ENCODE measurements at places on chromosomes 2 and 18.

DNA sequence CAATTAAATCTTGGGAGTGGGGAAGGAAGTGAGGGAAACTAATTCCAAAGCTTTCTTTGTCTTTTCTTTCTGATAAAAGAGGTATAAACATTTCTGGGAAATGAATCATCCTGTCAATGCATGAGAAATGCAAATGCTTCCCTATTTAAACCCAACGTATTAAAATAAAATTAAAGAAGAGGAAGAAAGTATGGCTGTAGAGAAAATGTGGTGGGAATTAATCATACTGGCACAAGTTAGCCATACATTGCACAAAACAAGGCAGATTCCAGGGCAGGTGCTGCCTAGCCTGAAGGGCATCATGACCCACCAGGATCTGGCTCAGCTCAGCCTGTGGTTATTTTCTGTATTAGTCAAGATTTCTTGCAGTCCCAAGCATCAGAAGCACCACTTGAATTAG lies 338.0 kb downstream of the NYAP2 start:
- DNase-seq, result no peak

- no peak for DNase-seq
Observed at GRCh38 chr2:104853534-104854497, at the start of gene POU3F3. Gene POU3F3, plus strand, starts transcription at chr2:104854115. Its CDS starts 1,396 bp downstream, at chr2:104855511.

DNA sequence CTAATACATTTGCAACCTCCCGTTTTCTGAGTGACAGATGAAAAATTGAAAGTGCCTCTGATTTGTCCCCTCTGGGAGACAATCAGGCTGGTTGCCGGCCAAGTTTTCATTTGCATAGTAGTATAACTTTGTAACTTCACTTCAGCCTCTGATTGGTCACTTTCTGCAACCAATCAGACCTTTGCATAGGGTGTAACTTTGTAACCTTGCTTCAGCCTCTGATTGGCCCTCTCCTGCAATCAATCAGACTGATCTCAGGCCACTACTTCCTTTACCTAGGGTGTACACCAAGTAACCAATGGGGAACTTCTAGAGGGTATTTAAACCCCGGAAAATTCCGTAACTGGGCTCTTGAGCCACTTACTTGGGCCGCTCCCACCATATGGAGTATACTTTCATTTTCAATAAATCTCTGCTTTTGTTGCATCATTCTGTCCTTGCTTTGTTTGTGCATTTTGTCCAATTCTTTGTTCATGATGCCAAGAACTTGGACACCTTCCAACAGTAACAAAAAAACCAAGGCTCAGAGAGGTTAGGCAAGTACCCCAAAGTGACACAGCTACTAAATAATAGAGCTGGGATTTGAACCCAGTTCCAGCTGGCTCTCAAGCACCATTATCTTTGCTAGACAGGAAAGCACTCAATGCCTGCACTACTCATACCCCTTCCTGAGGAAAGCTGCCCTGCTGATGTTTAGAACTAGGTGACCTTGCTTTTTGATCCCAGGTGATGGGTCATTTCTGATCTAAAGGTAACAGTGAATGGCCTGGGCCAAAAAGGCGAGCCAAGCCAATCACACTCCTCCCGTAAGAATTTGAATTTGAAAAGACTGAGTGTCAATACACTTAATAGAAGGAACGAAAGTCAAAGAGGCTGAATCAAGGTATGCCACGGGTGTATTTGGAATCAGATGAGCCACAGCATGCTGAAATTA lies 10.9 kb upstream of the MYOM1 start:
- no peak for DNase-seq

GRCh38 chr2:100257939-100258338 lies 64.4 kb downstream of the LONRF2 start:
- DNase-seq, result no peak

DNA sequence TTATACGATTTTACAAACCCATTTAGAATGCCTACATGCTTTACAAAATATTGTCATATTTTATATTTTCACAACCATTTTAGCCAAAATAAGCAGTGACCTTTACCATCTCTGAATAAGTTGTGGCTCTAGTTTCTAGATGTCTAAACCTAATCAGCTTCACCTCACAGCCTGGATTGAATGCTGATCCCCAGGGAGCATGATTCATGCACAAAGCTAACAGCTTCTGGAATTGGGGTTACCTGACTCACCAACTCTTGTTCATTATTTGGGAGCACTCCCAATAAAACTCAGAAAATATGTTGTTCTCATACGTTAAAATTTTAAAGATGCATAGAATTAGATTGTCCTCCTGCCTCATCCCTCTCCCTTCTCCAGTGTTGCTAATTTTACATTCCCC lies 611.7 kb upstream of the NETO1 start:
- DNase-seq, result no peak

DNA sequence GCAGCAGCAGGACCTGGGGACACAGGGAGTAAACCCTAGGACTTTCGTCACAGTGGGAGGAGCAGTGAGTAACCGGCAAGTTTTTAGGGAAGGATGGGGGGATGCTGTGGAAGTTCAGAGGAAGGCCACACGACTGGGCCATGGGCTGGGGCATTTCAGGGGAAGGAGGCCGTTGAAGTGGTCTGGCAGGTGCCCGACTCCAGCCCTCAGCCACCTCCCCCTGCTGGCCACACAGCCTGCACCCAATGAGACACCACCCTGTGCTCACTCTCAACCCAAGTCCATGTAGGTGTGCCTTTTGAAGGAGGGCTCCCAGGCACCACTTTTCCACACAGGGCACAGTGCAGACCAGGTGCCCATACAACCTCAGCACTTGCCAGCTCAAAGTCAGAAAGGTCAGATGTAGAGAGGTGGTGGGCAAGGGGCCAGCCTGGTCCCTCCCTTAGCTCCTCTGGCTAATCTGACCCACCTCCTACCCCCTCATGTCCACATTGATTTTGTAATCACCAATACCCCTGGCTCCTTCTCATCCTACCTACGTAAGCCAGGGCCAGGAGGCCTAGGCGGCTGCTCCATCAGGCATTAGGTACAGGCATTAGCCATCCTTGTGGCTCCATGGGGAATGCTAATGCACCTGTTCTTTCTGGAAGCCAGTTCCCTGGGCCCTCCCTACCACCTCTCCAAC lies 211.2 kb downstream of the SMAD2 start:
- DNase-seq, result no peak

DNA sequence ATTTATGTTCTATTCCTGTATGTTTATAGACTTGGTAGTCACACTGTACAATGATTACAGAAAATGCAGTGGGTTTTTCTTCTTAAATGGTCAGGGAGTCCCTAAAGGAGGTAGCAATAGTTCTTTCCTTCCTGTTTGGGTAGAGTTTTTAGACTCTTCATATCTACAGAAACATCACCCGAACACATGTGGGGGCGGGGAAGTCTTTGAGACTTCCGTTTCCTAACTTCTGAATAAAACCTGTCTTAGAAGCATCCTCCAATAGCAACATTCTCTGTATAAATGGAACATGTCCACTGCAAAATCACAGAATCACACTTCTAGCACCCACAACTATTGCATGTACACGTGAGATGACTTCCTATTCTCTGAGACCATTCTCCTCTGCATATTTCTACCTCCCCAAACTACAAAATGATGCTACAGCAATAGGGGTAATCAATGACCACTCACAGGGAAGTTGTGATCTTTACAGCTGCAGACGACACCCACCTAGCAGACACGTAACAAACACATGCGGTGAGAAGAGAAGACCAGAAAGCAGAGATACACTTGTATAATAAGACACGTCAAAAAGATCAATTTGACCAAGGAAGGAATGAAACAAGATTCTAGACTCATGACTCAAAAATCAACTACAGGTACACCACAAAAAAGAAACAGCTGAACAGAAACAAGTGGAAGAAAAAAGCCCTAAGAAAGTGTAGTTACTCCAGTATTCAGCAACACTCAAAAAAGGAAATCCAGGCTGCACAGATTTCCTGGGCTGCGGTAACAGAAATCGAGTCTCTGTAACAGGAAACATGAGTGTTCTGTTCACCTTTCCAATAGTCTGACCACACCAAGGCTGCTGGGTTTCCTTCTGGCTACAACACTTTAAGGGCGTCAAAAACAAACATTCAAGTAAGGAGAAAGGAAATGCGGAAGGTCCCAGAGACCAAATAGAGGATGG lies 120.4 kb downstream of the ZNF516 start:
- DNase-seq, result no peak

- DNase-seq, result no peak
Observed at GRCh38 chr2:159880729-159881128, 82.7 kb upstream of the CD302 start.

DNA sequence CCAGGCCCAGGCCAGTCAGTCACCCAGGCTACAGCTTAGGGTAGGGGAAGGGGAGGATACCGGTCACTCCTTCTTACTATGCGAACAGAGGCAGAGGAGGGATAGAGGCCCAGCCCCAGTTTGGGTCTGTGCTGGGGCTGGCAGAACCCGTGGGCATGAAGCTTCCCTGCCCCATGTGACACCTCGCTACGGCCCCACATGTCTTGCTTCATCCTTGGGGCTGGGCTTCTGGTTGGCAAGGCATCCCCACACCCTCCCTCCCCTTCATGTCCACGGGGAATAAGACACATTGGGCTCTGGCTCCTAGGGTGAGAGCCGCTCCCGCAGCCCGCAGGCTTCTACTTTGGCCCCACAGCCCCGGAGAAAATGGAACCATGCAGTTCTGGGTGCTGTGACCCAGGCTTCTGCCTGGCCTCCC lies 32.4 kb downstream of the HS1BP3 start:
- DNase-seq, result no peak

DNA sequence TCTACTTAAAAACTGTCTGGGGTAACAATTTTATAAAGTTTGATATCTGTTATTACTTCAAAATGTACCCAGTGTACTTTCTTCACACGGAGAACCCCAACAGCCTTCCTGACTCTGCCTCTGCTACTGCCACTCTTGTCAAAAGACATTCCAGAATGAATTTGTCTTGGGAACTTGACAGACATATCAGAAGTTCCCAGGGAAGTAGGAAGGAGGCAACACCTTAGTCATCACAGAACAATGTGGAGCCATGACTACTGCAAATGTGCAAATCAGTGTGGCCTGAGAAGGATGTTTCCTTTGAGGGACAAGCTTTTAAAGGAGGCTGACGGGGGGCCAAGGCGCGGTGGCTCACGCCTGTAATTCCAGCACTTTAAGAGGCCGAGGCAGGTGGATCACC lies 133.8 kb upstream of the RNF152 start:
- peak; percentile 91 for DNase-seq
